ENCODE measurements at places on chromosomes 1 and 21.

- no peak for ATAC-seq
Observed at GRCh38 chr1:50700214-50700613, 259.9 kb downstream of the FAF1 start.

- no peak for ATAC-seq
Observed at GRCh38 chr1:238951809-238952208, 434.6 kb upstream of the CHRM3 start.

DNA sequence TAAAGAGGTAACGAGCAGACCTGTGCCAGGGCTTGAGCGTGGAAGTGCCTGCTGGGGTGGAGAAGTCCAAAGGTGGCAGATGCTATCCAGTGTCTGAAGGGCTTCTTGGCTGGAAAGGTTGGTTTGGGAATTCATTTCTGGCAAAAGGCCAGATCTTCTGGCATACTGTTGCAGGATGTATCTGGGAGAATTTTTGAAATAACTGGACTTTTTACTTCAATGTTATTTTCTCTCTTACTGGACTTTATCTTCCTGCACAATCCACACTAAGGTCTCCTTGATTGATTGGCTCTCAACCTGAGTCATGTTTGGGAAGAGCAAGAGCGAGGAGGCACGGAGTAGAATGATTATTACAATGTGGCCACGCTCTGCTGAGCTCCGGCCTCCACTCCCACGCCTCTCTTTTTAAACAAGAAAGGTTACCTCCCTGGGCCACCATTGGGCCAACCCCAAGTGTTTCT, 278.4 kb downstream of the TM2D1 start:
- no peak for ATAC-seq

DNA sequence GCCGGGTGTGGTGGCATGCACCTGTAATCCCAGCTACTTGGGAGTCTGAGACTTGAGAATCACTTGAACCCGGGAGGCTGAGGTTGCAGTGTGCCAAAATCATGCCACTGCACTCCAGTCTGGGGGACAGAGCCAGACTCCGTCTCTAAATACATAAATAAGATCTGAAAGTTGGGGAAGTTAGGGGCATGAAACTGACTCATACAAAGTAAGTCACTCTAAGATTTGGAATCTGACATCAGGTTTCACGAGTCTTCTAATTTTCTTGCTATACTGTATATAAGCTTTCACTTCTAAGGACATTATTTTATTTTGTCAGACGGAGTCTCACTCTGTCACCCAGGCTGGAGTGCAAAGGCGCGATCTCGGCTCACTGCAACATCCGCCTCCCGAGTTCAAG, 30.1 kb downstream of the RNF19B start:
- no peak for ATAC-seq

- no peak for ATAC-seq
Observed at GRCh38 chr1:14961661-14962267, 191.8 kb upstream of the TMEM51 start.

- peak; percentile 42 for ATAC-seq
Observed at GRCh38 chr1:65056234-65056633, 89.9 kb upstream of the JAK1 start.

DNA sequence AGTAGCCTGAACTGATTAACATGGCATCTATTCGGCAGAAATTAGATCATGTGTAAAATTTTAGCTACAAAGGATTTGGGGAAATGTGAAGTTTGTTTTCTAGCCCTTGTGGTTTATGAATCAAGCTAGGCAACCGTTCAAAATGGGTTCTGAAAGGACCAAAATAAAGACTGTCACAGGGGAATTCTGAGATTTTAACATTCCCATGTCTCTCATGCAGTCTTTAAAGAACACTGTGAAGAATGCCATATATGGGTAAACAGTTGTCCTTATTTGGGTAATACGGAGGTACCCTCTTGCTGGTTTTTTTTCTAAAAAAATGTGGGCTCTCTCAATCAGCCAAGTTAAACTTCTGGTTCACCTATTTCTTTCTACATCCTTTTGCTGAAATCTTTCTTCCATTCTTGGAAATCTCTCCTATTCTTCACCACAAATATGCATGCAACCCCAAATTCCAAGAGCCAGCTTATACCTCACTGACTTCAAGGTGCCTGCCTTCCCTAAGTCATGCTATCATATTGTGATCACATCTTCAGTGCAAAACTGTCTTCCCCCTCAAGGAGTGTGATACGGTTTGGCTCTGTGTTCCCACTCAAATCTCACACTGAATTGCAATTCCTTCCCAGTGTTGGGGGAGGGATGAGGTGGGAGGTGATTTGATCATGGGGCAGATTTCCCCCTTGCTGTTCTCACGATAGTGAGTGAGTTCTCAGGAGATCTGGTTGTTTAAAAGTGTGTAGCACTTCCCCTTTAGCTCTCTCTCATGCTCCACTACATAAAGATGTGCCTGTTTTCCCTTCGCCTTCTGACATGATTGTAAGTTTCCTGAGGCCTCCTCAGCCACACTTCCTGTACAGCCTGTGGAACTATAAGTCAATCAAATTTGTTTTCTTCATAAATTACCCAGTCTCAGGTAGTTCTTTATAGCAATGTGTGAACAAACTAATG, 308.7 kb downstream of the TTLL7 start:
- ATAC-seq, result no peak

DNA sequence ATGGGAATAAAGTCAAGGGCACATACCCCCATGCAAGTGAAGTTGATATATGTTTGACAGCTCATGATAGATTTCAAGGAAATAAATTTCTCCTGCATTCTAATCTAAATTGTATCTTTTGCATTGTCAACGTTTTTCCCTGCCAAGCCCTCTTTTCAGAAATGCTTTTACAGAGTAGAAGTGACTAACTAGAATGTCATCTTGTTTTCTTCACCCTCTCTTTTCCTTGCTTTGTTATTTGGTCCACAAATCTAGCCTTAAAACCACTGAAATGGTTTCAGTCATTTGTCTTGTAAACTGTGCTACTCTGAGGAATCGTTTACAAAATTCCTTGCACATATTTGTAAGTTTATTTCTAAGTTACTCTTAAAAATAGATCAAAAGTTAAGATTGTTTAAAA, 600.8 kb upstream of the CXADR start:
- ATAC-seq, result peak; percentile 28

- no peak for ATAC-seq
Observed at GRCh38 chr21:26389971-26390641, 183.0 kb downstream of the CYYR1 start.

DNA sequence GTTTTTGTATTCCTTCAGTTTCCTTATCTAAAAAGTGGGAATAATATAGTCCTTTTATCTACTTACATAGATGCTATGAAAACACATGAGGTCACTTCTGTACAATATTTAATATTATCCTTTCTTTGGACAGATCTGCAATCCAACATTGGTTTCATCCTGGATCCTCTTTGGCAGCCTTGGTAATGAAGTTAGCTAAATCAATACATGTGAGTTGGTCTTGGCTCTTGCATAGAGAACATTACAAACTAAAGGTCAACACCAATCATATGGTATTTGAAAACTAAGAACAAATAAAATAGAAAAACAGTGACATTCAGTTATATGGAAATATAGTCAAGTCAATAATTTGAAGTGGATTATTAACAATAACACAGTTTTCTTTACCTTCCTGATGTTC, 3.2 kb upstream of the EDEM3 start:
- ATAC-seq, result no peak

DNA sequence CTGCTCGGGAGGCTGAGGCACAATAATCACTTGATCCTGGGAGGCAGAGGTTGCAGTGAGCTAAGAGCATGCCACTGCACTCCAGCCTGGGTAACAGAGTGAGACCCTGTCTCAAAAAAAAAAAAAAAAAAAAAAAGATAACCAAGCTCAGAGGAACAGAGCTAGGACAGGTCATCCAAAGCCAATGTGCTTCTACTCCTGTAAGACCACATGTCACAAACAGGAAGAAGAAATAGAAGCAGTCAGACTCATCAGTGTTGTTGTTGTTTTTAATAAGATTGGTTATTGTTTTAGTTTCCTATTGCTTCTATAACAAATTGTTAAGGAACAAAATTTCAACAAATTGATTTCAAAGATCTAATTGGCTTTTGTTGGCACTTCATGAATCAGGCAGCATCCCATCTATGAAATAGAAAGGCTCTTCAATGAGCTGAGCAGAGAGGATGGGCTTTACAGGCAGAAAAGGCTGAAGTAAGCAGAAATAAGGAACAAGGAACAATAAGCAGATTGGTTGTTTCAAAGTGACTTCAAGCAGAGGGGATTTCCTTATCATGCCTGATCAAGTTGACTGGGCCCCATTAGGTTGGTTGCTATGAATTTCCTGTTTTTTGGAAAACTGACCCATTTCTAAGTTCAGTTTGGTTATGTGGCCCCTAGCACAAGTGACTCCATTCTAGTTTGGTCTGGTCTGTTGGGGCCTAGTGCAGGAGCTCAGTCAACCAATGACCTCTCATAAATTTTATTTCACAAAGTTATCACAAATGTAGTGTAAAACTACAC, 6.0 kb upstream of the AKNAD1 start:
- ATAC-seq, result no peak

DNA sequence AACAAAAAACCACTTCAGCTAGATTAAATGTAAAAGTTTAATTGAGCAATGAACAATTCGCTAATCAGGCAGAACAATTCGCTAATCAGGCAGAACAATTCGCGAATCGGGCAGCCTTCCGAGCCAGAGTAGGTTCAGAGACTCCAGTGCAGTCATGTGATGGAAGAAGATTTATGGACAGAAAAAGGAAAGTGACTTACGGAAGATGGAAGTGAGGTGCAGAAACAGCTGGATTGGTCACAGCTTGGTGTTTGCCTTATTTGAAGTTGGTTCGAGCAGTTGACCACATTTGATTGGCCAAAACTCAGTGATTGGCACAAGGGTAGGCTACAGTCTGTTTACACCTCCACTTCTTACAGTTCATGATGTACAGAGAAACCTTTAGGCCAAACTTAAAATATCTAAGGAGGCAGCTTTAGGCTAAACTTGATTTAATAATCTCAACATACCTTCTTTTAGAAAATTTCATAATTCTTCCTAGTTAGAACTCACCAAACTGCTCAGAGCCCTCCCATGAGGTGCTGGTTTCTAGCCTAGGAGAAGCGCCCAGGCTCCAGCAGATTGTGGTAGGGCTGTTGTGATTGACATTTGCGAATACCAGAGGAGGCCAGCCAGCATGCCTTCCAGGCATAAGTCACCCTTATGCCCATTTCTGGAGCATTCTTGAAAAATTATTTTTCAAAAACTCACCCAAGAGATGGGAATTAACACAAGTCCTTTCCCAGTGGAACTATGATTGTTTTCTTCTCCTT, 22.8 kb upstream of the KCNC4 start:
- ATAC-seq, result peak; percentile 84

DNA sequence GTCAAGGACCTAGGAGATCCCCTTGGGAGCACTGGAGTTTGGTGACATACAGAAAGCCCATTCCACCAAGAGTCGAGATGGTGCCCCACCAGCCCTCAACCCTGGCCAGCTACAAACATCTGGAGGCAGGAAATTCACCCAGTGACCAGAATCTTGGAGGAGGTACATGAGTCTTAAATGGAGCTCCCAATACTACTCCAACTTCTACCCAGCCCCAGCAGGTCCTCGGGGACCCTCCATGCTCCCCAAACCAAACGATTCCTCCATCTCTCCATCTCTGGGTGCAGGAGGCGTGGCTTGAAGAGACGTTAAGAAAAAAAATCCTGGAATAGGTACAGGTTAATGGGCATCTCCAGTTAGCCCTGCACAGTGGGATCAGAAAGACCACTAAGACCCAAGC, 5.5 kb upstream of the RASSF5 start:
- ATAC-seq, result no peak

DNA sequence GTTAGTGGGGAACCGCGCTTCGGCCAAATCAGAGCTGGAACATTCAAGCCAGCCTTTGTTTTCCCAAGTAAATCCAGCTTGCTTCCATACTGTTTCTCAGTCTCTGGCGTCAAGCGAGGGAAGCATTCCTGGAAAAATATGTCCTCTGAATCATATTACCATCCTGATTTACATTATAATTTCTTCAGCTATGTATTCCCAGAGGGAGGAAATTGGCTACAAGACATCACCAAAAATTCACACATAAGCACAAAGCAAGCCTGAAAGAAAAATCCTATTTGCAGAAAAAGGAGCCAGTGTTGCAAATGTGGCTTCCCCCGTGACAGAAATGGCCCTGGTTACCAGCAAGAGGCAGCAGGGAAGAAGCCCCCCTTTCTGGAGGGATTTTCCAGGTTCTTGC, 233.3 kb downstream of the KCNJ6 start:
- ATAC-seq, result no peak

DNA sequence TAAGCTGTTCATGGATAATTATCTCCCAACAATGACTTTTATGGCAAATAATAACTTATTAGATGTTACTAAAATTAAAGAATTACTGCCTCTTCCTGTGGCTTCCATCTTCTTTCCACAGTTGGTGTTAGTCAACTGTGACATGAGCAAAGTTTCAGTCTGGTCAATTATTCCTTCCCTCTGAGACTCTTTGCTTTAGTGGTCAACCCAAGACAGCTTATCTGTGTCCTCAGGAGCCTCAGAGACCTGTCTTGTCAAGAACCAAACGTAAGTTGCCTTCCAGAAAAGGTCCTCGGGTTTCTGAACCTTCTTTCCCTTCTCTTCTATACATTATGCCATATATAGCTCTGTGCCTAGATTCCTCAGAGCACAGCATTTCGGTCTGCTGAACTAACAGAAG, 263.2 kb upstream of the ZP4 start:
- no peak for ATAC-seq

DNA sequence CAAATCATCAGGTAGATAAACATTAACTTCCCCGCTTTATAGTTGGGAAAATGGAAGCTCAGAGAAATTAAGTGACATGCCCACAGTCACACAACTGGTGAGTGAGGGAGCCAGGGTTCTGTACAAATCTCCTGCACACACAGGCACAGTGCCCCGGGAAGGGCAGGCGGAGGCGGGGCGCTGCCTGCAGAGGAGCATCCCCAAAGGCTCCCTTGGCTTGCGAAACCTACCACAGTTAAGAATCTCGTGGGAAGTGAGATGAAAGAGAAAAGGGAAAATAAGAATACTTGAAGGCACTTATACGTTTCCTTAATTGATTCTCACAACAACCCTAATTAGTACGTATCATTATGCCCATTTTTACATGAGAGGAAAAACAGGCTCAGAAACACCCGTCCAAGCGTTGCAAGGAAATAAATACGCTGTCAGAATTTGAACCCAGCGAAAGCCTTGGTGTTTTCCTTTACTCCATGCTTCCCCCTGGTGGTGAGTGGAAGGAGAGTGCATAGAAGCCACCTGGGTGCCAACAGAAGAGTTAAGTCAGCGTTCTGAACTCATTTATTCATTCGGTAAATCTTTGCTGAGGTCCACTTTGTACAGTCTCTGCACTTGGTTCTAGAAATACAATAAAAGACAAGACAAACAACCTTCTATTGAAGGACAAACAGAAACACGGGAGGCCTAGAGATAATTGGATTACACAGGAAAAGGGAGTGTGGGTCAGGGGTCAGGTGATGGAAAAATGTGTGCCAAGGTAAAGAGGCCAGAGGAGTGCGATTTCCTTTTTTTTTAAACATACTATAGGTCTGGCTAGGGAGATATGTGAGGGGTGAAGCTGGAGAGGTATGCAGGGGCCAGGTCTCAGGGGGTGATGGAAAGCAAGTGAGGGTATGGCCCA, 28.4 kb downstream of the ACP6 start:
- ATAC-seq, result peak; percentile 60

All from gastroesophageal sphincter (tissue), 4 donors.